ENCODE measurements at places on chromosomes 6 and 20.
A peak's percentile ranks its signal among the peaks of the same experiment; 100 is the strongest.

DNA sequence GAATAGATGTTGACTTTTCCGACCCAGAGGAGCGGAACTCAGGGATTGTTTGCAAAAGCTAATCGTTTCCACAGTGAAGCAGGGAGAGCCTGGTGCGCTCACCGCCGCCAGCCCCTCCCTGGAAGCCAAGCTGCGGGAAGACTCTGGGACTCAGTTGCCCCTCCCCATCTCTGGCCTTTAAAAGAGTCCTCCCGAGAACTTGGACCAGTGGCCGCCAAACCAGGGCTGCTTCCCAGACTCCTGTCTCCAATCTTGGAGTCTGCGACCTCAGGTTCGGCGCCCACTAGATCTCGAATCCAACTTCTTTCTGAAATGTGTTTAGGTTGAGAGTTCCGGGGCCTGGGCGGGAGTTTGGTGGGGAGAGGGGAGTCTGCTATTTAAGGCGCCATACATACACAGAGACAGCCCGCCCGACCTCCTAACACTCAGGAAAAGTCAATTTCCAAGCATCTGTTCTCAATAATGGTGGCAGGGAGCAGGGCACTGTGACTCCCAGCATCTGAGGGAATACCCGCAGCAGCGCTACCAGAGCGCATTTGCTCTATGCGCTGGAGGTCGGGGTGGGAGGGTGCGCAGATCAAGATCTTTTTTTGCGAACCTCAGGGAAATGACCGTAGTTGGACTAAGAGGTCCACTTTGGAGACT lies 800 bp upstream of the GRIK2 start:
- peak; percentile 48 for DNase-seq

- DNase-seq = no peak
Observed at GRCh38 chr6:40383348-40384115, 203.6 kb downstream of the LRFN2 start.

DNA sequence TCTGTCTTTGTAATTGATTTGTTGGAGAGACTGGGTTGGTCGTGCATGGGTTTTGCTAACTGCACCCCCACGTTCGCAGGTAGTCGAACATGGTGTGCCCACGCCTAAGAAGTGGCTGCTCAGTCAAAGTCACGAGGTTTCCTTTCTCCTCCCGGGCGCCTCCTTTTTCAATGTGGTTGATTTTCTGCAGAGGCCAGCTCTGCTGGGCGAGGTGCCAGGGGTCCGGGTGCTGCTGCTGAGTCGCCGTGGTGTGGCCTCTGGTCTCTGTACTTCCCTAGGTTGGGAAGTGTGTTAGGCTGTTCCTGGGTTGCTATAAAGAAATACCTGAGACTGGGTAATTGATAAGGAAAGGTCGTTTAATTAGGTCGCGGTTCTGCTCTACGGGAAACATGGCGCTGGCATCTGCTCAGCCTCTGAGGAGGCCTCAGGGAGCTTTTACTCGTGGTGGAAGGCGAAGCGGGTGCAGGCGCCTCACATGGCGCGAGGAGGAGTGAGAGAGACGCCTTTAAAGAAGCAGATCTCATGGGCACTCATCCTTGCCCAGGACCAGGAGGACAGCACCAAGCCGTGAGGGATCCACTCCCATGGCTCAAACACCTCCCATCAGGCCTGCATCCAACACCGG lies 14.1 kb downstream of the OSBPL2 start:
- no peak for DNase-seq

DNA sequence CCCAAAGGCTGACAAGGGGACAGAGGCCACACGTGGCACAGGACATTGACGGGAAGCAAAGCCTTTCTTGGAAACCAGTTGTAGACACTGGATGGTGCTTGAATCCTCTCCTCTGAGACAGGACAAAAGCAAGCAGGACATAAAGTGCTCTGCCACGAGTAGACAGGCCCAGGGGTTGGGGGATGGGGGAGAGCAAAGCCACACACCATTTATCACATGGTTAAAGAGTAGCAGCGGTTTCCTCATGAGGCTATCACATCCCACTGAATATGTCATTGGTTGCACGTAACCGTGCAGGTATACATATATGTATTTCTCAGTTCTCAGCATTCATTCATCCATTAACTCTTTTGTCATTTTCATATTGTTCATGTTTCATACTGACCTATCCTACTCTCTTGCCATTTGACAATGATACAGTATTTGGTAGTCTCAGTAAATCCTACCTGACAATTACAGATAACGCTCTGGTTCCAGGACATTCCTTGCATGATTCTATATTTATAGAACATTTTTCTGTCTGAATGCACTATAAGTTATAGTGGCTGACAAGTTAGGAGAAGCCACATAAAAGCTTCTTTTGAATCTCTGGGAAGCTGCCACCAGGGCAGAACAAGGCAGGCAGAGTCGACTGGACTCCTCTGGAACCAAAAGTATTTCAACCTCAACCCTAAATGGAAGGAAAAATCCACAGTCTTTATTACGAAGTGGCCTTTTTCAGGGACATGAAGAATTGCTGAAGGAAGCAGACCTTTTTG lies 23.5 kb downstream of the METTL24 start:
- DNase-seq = no peak

GRCh38 chr6:121105461-121105860 lies 228.8 kb downstream of the TBC1D32 start:
- no peak for DNase-seq

DNA sequence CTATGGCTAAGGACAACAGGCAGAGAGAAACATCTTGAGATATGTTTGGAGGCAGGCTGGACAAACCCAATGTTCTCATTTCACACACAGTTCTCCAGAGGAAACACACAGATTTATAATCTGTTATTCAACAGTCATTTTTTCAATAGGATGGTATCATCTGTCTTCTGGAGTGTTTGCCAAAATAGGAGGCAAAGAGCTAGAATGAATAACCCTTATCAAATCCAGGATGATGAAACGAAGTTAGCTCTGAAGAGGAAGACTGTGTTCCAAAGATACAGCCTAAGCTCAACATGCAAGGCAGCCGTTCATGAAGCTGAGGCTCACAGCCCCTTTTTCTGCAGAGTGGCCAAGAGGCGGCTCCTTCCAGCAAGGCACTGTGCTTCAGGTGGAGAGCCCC lies 70.8 kb downstream of the PPP1R3G start:
- DNase-seq = no peak

GRCh38 chr6:88983532-88983931 lies 20.1 kb upstream of the RNGTT start:
- DNase-seq = no peak

DNA sequence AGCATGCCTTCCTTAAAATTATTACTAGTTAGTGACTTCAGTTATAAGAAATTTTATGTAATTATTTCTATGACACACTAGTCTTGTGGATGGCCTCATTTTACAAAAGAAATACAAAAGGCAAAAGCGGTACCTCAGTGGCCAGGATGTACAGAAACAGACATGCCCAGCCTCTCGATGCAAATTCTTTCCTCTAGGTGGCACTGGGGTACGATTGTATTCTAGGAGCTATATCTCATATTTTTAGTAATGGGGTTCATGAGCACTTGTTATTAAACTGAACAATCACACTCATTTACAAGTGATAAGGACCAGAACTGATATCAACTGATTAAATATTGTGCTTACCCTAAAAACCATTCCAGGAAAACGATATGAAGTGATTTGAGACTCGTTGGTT lies 59.8 kb downstream of the SOD2 start:
- no peak for DNase-seq

GRCh38 chr20:9040863-9041524 lies 27.9 kb upstream of the PLCB4 start:
- DNase-seq = no peak

GRCh38 chr6:34672657-34673043 lies 23.9 kb downstream of the ILRUN start:
- DNase-seq = no peak

GRCh38 chr6:94005835-94006234 lies 586.5 kb upstream of the EPHA7 start:
- DNase-seq = no peak

- no peak for DNase-seq
Observed at GRCh38 chr20:6956574-6956973, 189.1 kb downstream of the BMP2 start.

- DNase-seq = no peak
Observed at GRCh38 chr6:87171938-87172633, 16.7 kb downstream of the ZNF292 start.

GRCh38 chr20:44020406-44021148 lies 105.9 kb downstream of the TOX2 start:
- peak; percentile 58 for DNase-seq

- DNase-seq = no peak
Observed at GRCh38 chr20:56860413-56860812, 231.3 kb downstream of the TFAP2C start.

DNA sequence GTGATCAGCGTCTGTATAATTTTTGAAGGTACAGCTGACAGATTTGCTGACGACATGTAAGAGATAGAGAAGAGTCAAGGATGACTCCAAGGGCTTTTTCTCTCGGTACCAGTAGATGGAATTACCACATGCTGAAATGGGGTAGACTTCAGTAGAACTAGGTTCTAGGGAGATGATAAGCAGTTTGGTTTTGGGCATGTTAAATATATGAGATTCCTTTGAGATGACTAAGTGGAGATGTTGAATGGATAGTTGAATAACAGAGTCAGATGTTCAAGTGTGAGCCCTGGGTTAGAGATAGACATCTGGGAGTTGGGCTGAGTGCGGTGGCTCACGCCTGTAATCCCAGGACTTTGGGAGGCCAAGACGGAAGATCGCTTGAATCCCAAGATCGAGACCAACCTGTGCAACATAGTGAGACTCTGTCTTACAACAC lies 50.0 kb downstream of the PHF20 start:
- no peak for DNase-seq

DNA sequence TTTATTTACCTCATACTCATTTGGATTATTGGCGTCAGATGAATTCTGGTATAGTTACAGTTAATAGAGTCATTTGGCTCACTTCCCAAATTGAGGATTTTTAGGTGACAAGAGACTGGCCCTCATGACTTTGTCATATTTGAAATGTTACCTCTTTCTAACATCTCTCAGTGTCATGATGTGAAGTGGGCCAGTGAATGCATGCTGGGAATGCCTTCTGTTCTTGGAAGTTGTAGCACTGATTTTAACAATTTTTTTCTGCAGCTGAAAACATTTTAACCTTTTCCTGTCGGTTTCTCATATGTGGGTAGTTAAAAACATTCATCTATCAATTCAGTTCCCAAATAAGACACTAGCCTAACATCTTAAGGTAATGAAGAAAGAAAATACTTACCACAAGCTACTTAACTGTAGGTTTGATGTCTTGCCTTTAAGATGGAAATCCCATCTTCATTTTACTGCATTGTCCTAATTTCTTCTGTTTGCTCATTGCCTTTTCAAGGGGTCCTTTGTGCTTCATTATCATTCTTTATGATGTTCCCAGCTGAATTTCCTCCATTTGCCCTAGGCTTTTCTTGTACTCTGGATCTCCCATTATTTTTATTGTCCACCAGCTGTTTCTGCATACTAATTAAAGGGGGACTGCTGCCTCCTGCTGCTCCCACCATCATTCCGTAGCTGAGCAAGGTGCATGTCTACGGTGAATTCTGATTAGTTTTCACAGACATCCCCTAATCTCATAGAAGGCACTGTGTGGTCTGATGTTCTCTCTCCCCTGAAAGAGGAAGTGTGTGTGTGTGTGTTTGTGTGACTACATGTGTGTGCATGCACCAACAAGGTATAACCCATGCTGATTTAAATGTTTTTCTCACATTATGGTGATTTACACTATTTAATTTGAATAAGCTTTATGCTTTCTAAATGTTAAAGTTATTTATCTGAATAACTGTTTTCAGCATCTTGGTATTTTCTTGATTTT lies 109.5 kb downstream of the B3GAT2 start:
- no peak for DNase-seq

- no peak for DNase-seq
Observed at GRCh38 chr6:156174031-156174890, 602.9 kb upstream of the ARID1B start.

DNA sequence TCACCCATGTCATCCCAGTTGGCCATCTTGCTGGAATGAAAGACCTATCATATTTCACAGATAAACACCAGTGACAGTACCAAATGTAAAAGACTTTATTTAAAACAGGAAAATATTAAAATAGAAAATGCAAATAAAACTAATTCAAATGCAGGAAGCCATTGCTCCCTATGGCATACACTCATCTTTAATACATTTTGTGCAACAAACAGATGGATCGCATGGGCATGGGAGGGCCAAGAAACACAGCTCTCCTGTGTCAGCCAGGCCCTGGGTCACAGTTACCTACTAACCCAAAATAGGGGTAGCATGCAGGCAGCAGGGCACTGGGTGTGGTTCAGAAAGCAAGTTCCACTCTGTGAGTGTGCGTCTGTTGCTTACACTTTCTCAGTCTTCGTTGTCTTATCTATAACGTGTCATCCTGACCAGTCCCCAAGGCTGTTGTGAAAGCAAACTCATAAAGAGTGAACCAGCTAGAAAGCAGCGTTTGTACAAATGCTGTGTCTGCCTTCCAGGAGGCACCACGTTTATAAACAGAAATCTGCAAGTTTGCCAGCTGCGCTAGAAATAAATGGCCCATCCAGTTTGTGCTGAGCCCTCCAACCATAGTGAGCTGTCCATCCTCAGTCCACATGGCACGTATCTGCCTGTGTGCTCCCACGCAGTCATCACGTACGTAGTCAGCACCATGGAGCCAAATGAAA lies 180.5 kb downstream of the SYNDIG1 start:
- no peak for DNase-seq

- no peak for DNase-seq
Observed at GRCh38 chr20:56601166-56601565, 27.9 kb upstream of the TFAP2C start.

DNA sequence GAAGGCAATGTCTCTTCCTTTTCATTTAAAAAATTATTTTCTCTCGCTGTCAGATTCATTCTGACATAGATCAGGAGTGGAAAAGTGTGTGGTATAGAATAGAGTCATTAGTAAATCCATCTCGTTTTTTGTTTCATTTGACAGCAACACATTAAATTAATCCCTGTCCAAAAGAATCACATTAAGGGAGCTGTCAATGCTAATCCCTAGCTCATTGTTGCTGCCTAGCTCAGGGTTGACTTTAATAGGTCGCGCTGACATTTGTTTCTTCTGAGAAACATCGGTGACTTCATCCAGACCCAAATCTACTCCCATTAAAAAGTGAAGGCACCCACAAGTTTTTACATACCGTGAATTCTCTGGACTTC lies 25.4 kb upstream of the MAP3K7 start:
- DNase-seq = no peak

GRCh38 chr6:162942866-162943265 lies 215.1 kb downstream of the PACRG start:
- DNase-seq = no peak

GRCh38 chr6:41689171-41690008 lies 46.0 kb downstream of the TFEB start:
- DNase-seq = no peak
